T-helper 17 cell (primary cell): ENCODE measurements at places on chromosomes 12 and 14.

DNA sequence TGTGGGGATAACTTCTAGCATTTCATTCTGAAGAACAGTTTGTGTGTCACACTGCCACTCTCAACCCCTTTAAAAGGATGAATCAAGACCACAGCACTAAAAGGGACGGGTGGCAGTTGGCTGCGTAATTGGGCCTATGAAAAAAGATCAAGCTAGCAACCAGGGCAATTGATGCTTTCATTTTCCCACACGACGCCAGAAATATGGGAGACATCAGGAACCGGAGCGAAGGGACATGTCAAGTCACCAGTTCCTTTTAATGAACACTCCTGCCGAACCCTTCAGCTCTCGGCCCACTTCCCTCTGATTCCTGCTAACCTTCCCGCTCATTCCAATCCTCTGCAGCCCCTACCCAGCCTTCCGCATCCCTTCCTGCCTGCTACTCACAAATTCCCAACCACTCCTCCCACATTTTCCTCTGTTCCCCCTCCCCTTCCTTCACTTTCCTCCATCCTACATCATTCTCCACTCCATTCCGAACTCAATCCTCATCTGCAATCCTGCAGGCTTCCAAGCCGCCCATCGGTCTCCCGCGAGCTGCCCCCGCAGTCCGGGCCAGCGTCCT is 753 bp downstream of the CSRNP2 start:
- DNase-seq = no peak

DNA sequence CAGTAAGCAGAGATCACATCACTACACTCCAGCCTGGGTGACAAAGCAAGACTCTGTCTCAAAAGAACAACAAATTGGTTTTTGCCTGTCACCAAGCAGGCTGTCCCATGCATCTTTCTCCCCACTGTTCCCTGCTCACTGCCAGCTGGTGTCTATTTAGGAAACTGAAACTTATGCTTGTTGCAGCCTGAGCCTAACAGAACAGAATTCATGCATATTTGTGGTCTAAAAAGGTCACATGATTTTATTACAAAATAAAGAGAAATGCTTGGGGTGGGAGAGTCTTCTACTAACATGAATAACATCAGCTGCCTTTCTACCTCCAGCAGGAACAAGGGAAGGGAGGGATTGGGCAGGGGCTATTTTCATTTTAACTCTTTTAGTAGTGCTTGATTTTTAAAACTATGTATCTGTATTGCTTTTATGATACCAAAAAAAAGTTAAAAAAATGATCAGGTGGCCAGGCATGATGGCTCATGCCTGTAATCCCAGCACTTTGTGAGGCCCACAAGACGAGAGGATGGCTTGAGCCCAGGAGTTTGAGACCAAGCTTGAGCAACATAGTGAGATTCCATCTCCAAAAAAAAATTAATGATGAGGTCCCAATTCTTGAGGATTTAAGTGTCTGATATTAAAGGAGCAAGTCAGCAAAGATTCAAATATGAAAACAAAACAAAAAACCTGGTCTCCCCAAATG is 923 bp downstream of the STAT2 start:
- no peak for DNase-seq

- DNase-seq = no peak
Observed at GRCh38 chr12:12563290-12563928, 746 bp upstream of the DUSP16 start.

DNA sequence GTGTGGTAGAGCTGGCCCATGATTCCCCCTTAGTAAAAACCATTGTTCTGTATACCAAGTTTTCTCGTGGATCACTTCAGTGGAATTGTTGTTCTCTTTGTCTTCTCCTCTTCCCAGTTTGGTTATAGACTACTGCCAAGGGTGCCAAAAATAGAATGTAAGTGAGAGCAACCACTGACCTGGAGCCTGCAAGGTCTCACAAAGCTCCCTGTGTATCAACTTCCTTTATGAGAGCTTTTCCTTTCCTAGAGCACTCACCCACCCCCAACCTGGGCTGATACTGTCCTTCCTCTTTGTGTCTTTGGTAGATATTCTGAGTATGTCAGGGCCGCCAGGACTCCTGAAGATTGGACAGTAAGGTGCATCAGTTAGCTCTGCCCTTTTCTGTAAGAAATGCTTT is 101.0 kb downstream of the SCN8A start:
- DNase-seq = no peak

- DNase-seq = no peak
Observed at GRCh38 chr14:57640036-57640435, 146.4 kb upstream of the CCDC198 start.

DNA sequence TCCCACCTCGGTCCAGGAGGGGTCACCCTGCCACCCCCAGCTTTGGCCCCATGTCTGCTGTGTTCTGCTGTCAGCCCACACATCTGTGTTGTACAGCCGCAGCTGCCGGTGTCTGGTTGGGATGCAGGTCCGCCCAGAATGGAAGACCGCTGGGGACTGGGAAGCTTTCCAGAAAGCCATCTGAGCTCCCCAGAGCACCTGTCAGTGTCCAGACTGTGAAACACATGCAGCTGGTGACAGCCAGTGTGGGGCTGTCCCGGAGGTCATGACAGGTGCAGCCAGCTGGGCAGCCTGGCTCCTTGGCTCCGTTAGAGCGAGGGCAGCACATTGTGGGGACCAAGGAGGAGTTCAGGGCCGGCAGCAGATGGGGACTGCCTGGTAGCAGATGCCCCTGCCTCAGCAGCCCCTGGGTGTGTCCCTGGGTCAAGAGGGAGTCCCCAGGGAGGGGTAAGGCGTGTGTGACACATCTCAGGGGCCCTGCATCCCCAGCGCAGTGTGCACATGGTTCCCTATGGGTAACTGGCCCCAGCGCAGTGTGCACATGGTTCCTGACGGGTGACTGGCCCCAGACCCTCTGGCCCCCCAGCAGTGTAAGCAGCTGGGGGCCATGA is 16.4 kb downstream of the CEP170B start:
- DNase-seq = no peak

DNA sequence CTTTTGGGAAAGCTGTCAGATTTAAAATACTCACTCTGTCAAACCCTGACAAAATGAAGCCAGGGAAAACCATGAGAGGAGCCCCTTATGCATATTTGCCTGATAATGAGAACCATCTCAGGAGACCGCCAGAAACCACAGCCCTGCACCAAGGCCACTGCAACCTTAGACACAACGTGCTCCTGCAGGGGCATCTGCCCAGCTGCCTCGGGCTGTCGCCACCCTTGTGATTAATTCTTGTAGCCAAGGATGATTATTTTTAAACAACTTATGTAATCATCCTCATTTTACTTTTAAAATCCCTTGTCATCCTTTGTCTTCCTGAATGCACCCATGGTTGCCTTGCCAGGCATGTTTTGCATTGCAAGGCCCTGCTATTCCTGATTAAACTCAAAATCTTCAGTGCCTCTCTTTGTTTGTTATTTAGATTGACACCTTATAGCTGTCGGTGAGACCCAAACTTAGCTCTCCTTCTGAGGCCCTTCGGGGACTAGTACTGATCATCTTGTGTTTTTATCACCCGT is 766.4 kb upstream of the TMEM132C start:
- no peak for DNase-seq

GRCh38 chr14:50763382-50764007 is 67.5 kb downstream of the NIN start:
- no peak for DNase-seq

- no peak for DNase-seq
Observed at GRCh38 chr12:125137766-125138344, 72.6 kb downstream of the AACS start.

- DNase-seq = no peak
Observed at GRCh38 chr12:93706387-93706786, 29.2 kb downstream of the CRADD start.

DNA sequence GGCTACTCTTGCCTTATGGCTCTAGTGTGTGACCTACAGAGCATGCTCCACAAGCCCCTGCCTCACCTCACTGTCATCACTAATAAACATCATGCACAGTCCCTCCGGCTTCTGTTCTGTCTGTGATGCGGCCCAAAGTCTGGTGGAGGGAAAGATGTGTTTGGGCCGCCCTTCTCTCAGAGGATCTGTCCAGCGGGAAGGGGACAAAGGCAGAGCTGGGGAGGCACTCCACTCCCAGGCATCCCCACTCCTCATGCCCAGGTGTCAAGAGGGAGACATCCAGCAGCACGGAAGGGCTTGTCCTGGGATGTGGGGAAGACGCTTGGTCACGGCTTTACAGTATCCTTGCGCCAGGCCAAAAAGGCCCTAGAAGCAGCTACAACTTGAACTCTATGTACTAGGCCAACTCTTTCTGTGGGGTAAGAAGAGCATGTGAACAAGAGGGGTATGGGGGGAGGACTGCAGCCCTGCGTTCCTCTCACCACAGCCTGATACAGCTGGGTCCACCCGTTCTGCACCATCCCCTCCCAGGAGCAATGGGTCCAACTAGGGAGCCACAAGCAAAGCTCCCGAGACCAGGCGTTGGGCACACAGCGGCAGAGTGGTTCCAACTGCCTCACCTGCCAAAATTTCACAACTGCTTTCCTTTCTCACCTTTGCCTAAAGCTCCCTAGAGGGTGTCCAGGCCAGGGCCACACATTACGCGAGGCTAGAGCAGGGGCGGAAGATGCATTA is 10.7 kb downstream of the CACNB3 start:
- no peak for DNase-seq
